ENCODE measurements at places on chromosomes 1 and 21.

GRCh38 chr1:70719154-70719553, 308.1 kb downstream of the CTH start:
- DNase-seq = no peak

GRCh38 chr21:42508371-42508770, 5.3 kb upstream of the SLC37A1 start:
- DNase-seq = no peak

DNA sequence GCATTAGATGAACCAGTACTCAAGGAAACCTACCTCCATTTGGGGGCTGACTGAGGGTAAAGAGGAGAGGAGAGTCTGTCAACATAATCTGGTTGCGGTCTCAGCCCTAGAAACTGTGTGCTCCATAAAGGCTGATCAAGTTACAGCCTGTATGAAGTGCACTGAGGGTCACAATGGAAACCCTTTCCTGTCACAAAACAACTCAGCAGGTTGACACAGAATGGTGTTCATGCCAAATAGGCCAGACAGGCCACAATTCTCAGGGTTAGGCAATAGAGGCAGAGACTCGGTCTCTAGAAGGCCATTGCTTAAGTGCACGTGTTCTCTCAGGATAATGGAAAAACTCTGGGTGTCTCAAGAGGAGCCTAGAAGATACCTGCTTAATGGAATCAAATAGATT, 4.1 kb upstream of the ANKRD35 start:
- DNase-seq = peak; percentile 79

GRCh38 chr1:231519166-231519565, 9.3 kb upstream of the TSNAX start:
- no peak for DNase-seq

GRCh38 chr1:238672262-238672661, 714.1 kb upstream of the CHRM3 start:
- DNase-seq = no peak

DNA sequence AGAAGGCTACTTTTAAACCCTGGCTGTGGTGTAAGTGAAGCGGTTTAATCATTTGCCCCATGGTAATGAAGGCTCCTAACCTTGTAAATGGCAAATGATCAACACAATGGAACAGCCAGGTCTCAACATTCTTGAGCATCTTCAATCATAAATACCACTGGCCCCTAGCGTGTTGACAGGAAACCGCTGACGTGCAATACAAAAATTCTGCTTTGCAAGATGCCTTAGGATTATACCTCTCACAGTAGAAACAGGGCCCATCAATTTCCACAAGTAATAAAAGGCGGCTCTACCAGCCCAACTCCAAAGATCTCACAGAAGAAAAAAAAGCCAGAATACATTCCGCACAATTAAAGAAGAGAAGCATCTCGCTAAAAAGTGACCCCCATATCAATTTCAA, 32.8 kb downstream of the LGALS8 start:
- no peak for DNase-seq

- DNase-seq = no peak
Measured at GRCh38 chr1:240503558-240503957, 108.4 kb downstream of the GREM2 start.

GRCh38 chr1:202127061-202127460, 4.3 kb downstream of the GPR37L1 start:
- DNase-seq = no peak

- no peak for DNase-seq
Measured at GRCh38 chr1:245991266-245991665, 515.8 kb downstream of the SMYD3 start.

GRCh38 chr1:89525169-89525855, 683 bp downstream of the LRRC8B start:
- peak; percentile 24 for DNase-seq

DNA sequence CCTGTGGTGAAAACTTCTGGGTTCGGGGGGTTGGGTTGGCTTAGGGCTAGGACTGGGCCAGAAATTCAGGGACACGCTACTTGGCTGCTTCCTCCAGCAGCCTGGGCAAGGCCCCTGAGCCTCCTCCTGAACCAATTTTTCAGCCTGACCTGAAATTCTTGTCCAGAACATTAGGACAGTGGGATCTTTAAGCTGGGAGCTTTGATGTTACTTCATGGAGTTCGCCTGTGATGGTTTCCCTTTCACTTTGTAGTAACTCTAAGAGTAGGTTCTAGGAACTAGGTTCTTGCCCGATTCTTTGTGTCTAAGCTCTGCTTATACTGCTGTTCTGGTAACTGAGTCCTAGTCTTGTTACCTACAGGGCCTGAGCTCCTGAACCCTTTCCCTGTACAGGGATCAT, 75.3 kb downstream of the S1PR1 start:
- no peak for DNase-seq

- no peak for DNase-seq
Measured at GRCh38 chr1:26153966-26154532, 4.8 kb upstream of the FAM110D start.

- DNase-seq = no peak
Measured at GRCh38 chr1:215744419-215744818, 177.3 kb downstream of the KCTD3 start.

GRCh38 chr1:17587693-17588047, 48.2 kb downstream of the ARHGEF10L start:
- no peak for DNase-seq

- DNase-seq = no peak
Measured at GRCh38 chr1:15948595-15949452, 27.1 kb downstream of the ZBTB17 start.

DNA sequence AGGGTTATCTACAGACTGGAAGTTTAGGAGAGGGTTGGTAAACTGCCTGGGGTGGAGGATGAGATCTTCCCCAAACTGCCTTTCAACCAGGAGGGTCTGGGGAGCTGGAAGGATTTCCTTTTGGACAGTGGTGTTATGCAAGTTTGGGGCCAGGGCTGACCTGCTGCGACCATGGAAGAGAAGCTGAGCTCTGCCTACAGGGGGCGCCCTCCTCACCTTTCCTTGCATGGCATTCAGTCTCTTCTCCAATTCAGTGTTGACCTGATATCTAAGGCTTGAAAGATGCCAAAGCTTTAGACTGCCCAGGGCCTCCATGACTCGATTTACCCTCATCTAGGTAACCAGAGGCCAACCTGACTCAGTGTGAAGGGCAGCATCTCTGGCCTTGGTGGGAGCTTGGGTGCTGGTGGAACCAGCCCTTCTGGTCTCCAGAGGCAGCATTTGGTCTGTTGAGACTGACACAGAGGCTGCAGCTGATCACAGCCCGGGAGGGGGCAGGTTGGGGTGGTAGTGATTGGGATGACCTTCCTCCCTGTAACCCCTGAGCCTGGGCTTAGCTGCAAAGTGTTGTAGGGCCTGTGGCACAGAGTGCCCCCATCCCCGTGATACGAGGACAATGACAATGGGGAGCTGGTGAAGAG, 170.0 kb downstream of the GRIK3 start:
- no peak for DNase-seq

DNA sequence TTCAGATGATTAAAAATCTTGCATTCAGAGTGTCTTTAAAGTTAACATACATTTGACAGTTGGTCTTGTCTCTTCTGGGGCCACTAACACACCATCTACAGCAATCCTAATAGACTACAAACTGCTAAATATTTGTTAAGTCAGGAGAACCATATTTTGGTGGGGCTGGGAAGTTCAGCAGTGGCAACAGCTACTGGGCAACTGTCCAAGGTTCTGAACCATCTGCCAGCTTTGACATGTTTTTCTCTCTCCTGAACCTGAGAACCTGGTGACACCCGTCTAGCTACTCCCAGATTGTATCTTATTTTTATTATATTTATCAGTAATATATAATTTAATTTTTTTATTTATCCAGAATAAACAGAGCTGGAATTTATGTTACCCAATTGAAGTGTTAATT, 199.0 kb upstream of the DPYD start:
- peak; percentile 21 for DNase-seq

DNA sequence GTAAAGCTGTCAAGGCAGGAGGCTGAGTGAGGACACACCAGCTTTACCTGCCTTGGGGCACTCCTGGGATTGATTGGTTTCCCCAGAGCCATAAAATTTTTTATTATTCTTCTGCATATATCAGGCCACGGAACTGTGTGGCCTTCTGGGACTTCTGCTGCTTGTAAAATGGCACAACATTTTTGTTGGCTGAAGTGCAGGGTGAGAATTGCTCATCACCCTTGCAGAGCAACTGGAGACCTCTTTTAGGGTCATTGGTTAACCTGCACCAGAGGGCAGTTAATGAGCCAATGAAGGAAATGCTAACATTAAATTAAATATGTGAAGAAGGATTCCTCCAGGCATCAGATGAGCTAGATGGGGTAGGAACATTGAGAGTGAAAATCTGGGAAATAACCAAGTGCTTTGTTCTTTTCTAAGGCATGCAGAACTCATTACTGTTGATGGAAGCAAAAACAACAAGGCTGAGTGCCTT, 87.7 kb downstream of the LTN1 start:
- no peak for DNase-seq

DNA sequence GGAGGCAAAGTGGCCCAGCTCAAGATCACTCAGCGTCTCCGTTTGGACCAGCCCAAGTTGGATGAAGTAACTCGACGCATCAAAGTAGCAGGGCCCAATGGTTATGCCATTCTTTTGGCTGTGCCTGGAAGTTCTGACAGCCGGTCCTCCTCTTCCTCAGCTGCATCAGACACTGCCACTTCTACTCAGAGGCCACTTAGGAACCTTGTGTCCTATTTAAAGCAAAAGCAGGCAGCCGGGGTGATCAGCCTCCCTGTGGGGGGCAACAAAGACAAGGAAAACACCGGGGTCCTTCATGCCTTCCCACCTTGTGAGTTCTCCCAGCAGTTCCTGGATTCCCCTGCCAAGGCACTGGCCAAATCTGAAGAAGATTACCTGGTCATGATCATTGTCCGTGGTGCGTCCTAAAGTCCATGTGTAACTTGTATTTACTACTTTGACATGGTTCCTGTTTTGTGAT, 2.7 kb downstream of the RBM15 start:
- no peak for DNase-seq

DNA sequence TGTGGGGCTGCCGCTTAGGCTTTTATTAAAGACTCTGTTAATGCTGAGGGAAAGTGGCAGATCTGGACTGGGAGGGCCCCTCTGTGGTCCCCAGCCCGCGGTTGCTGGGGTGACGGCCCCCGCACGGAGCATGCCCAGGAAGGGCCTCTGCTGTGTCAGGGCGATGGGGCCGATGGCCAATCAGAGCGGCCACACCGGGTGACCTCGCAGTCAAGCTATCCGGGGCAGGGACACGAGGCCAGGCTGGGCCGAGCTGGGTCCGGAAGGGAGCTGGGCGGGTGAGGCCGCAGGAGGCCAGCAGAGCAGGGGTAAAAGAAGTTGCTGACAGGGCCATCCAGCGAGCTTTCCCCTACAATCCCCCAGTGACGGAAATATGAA, 145.1 kb downstream of the CASZ1 start:
- DNase-seq = no peak

DNA sequence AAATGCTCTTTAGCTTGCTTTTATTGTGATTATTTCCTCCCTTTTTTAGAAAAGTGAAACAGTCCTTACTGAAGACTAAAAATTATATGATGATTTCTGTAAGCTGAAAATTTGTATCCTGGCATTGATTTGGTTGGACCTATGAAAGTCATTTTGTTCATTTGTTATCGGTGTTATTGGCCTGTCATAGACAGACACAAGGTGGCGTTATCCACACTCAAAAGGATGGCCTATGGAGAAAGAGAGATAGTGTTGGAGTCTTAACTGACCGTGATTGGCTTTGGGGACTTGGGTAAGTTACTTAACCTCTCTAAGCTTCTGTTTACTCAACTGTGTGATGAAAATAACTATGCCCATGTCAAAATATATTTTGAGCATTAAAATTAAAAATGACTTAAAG, 203.6 kb upstream of the CHODL start:
- peak; percentile 49 for DNase-seq

DNA sequence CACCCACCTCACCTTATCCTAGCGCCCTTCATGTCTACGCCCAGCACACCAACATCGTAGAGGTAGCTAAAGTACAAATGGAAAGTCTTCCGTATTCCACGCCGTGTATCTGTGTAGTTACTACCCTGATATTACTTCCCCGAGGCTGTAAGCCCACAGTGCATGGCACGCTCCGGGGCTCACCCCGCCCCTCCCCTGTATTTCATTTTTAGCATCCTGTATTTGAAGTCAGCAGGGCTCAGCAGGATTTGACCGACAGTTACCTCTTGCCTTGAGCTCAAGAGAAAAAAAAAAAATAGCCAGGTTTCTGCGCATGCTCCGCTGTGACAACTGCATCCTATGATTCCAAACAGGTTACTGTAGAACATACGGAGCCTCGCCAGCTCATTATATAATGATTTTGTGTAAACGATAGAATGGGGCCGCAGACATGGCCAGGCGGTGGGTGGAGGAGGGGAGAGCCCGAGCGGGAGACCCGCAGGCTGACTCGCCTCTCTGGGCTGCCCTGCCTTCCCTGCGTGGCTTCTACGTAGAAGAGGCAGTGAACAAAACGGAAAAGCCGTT, 1.3 kb downstream of the ABCG1 start:
- peak; percentile 79 for DNase-seq

GRCh38 chr1:228210712-228211530, 3.1 kb downstream of the OBSCN start:
- no peak for DNase-seq

DNA sequence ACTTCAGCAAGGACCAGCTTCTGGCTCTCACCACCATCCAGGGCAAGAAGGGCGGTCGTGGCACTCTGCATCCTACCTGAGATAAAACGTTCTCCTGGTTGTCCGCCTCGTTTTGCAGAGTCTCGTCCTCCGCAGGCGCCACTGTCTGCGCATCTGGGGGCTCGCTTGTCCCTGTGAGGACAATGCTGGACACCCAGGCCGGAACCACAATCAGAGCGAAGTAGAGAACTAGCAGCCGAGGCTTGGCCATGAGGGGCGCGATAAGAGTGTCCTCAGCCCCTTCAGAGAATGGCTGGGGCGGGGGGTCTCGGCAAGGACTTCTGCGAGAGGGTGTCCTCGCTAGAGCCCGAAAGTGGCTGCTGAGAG, 505 bp downstream of the OLFML2B start:
- DNase-seq = no peak

GRCh38 chr1:153586347-153586746, 20.7 kb upstream of the S100A2 start:
- DNase-seq = no peak

GRCh38 chr1:116465845-116466685, 93.0 kb downstream of the ATP1A1 start:
- no peak for DNase-seq

DNA sequence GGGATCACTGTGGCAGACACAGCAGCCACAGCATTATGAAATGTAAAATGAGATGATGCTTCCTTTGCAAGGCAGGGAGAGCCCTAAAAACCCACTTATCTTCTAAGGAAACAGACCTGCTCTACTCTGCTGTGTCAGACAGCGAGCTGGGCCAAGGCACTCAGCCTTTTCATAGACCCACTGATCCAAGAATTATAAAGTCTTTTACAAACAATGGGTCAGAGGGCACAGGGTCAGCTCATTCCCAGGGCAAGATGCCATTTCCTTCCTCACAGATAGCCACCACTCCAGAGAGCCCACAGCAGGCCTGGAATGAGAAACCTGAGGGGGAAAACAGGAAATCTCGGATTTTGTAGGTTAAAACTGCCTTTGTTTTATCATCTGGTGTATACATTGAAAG, 42.9 kb downstream of the CASQ2 start:
- DNase-seq = no peak

- DNase-seq = no peak
Measured at GRCh38 chr1:187041104-187041503, 212.4 kb downstream of the PLA2G4A start.
